ENCODE measurements at places on chromosomes 2 and 18.

DNA sequence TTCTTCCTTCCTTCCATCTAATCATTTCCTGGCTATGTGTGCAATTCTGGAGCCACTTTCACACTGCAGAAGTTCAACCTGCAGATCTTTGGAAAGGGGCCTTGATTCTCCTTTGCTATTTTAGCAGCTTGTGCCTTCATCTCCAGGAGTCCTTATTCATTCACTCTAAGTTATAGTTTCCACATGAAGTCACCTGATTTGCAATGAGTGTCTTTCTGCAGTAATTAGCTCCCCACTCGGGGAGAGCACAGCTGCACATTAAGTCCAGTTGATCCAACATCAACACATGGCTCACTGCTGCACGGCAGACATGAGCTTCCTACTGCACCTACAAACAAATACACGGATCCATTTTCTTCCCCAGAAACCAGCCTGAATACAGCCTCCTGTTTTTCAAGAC lies 323.1 kb upstream of the TNP1 start:
- no peak for DNase-seq

DNA sequence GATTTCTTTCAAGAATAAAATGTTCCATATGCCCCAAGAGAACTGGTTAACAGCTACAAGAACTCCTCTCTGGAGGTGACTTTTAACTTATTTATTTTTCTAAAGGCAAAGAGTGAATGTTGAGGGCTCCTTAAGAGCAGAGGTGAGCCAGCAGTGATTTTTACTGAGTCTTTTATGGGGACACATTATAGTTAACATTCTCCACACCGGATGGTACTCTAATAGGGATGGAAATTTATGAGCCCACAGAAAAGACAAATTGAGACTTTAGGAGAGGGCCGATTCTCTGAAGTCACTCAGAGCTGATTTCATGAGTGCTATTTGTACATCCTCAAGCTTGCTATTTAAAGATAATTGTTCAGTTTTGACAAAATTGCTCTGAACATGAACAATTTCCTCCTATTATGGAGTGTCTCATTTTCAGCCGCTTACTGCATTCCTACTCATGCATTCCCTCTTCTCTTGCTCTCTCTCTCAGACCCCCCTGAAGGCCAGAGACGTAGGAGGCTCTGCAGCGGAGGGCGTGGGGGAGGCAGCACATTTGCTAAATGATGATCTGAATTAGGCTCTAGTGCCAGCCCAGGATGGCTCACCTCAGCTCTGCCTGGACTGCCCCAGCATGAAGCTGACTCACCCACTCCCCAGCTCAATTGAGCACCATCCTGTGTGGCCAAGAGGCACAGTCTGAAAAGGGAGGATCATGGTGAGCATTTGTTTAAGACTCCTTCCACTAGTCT lies 5.9 kb upstream of the RPL37A start:
- peak; percentile 70 for DNase-seq

DNA sequence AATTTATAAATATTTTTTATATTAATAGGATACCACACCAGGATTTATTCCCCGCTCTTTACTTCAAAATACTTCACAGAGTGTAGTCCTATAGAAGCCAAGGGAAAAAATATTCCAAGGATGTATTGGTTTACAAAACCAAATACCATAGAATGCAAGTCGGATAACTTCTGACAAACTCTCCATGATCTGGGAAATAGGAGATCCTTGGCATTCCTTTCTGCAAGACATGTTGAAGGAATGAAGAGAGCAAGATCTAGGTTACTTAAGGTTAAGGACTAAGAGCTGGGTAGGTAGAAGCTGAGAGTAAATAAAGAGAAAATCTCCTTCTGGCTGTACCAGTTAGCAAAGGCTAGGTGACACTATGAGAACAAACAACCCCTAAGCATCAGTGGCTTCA lies 141.2 kb downstream of the LRATD1 start:
- no peak for DNase-seq

DNA sequence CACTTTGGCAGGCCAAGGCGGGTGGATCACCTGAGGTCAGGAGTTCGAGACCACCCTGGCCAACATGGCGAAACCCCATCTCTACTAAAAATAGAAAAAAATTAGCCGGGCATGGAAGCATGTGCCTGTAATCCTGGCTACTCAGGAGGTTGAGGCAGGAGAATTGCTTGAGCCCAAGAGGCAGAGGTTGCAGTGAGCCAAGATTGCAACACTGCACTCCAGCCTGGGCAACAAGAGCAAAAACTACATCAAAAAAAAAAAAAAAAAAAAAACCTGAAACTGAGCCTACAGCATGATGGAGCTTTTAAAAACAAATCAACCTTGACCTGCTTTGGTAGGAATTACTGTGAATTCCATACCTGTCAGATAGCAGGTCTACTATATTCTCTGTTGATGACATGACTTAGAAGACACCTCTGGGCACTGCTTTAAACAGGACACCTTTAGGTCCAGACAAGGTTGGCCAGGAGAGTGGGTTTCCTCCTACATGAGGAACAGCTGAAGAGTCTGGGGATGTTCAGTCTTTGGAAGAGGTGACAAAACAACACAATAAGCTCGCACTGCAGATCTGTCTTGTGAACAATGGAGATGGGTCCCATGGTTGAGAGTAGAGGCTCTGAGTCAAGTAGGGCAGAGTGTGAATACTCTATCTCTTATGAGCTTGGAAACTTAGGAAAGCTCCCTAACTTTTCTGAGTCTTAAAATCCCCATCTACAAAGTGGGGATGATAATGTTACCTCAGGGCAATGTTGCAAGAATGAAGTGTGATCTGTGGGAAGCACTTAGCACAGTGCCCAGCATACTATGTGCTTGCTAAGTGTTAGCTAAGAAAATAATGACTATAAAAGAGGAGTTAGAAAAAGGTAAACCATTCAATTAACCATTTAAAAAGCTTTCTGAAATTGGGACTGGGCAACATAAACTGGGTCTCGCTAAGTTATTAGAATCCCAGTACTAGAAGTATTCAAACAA lies 25.2 kb downstream of the TMEM163 start:
- no peak for DNase-seq

DNA sequence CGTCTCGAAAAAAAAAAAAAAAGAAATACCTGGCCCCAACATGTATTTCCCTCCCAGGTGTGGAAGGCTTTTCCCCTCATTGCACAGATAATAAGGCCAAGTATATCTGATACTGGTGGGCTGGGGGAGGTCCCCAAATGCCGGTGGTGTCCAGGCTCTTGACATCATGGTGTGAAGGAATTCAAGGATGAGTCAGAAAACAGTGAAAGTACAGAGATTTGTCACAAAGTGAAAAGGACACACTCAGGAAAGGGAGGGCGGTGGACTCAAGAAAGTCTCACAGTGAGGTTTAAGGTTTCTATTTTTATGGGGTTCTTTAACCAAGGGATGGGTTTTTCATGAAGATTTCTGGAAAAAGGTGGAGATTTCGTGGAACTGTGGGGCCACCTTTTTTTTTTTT lies 37.8 kb upstream of the FZD5 start:
- no peak for DNase-seq

DNA sequence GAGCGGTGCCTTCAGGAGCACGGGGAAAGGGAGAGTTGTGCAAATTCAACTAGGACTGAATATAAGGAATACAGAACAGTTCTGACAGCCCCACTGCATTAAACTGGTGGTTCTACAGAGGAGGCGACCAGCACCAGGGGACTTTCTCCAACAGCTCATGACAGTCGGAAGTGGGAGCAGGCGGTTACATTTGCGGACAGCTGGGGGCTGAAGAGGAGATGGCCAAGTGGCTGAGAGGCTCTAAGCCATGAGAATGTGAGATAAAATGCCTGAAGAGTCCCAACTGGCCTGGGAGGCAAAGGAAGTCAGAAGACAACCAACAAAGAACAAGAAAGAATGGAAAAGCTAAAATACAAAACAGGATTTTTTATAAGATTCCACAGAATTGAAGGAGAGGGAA lies 141.3 kb downstream of the L3MBTL4 start:
- no peak for DNase-seq

DNA sequence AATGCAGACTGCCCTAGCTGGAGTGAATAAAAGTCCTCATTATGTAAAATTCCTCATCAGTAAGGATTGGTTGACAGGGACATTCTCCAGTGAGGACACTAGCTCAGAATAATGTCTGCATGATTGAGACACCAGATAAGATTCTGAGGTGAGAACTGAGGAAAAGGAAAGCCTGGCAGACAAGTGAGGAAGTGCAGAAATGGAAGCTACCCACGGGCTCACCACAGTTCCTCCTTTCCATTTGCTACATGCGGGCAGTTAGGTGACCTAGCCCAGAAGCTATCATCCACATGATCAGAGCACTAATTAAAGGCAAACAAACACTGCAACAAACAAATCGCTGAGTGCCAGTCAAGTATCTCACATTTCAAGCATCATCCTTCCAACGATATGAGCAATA lies 27.7 kb downstream of the NETO1 start:
- no peak for DNase-seq

- DNase-seq, result no peak
Observed at GRCh38 chr2:215435280-215435869, 493 bp downstream of the FN1 start.

GRCh38 chr2:158530829-158531228 lies 74.1 kb downstream of the PKP4 start:
- no peak for DNase-seq

- DNase-seq, result no peak
Observed at GRCh38 chr2:1804351-1804771, 60.0 kb upstream of the PXDN start.

GRCh38 chr18:31176531-31176930 lies 13.9 kb upstream of the DSC1 start:
- DNase-seq, result no peak

DNA sequence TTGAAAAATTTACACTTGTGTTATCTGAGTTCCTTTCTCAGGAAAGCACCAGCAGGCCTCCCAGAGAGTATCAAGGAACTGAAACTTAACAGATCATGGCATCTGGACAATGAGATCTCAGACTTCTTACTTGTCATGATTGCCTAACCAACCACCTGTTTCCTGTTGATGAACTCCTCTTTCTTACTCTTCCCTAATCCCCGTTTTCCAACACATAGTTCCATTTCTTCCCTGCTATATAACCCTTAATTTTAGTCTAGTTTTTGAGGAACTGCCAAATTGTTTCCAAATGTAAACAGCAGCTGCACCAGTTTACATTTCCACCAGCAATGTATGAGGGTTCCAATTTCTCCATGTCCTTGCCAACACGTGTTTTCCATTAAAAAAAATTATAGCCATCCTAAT lies 6.1 kb upstream of the FAM171B start:
- DNase-seq, result peak; percentile 49

- peak; percentile 89 for DNase-seq
Observed at GRCh38 chr2:160269803-160270570, 69.9 kb upstream of the ITGB6 start.

GRCh38 chr18:24600076-24600654 lies 139.7 kb downstream of the HRH4 start:
- peak; percentile 48 for DNase-seq

DNA sequence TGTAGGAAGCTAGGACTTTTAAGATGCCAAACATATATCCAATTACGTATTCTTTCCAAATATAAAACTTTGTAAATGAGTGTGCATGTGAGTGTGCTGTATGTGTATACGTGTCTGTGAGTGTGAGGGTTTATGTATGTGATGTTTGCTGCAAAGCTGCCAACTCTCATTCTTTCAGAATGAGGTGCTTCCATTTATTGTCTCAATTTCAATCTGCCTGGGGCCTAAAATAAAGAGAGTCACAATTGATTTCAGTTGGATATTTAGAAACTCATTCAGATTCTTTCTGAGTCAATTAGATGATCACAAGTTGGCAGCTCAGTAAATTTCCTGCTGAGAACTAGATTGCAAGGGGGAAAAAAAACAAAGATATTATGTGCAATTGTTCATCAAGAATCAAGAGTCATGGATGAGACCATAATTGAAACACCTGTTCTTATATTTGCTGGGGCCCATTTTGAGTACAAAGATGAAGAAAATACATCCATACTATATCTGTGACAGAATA lies 621.2 kb upstream of the ACVR2A start:
- no peak for DNase-seq

GRCh38 chr2:8600456-8600855 lies 81.4 kb upstream of the ID2 start:
- no peak for DNase-seq

DNA sequence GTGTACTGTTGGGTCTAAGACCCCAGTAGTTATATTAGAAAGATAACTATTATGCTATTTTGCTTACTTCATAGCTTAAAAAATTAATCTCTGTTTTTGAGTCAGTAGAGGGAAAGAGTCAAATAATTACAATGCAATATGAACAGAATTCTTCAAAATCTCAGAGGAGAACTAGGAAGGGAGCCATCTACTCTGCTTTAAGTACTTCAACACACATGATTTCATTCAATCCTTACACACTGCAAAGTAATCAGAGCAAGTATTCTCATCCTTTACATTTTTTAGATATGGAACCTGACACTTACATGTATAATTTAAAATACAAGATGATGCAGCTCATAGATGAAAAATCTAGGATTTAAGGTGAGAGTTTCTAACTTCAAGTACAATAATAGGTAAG lies 27.7 kb downstream of the COL5A2 start:
- DNase-seq, result no peak

- DNase-seq, result no peak
Observed at GRCh38 chr18:7066965-7067555, 50.5 kb downstream of the LAMA1 start.

GRCh38 chr2:47783486-47784351 lies 774 bp downstream of the MSH6 start:
- DNase-seq, result peak; percentile 20

GRCh38 chr18:74116633-74117554 lies 30.7 kb downstream of the FBXO15 start:
- DNase-seq, result no peak

GRCh38 chr18:49212819-49213218 lies 247.6 kb downstream of the DYM start:
- DNase-seq, result no peak

DNA sequence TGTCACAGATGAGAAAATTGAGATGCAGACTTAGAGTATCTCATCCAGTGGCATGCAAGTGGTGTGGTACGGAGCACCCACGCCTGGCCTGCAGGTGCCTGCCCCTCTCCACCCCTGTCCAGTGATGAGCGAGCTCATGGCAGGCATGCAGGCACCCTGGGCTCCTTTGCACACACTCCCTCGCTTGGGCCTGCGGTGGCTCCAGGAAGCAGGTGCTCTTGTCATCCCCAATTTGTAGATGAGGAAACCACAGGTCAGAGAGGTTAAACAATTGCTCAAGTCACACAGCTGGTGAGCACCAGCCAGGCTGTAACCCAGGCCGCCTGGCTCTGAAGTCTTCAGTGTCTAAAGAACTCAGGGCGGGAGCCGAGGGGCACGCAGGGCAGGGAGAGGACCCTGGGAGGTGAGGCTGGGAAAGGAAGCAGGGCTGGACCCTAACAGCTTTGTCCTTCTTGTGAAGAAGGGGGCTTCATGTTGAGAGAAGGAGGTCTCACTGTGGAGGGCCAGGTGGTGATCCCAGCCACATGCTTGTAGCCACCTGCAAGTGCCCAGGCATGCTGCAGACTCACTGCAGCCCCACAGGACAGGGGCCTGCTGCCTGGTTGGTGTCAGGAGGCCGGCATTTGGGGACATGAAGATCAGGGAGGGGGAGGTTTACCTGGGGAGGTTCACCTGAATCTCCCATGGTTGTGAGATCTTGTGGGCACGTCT lies 166.2 kb downstream of the SH3RF3 start:
- no peak for DNase-seq
